SK-N-SH (cell line): ENCODE measurements at places on chromosomes 16 and 17. TPM values are rescaled to one million over a fixed set of nuclear protein-coding genes. Genes with fewer than 3 reads are reported as not detected.

GRCh38 chr17:3828852-3829232, 17.2 kb downstream of the NCBP3 start:
- H3K27ac ChIP-seq = no peak overlapping the region
- no peaks in the 10 kb centered on the region for H3K4me1 ChIP-seq
- no peaks in the 10 kb centered on the region for H3K27me3 ChIP-seq
- no peak for DNase-seq
- H3K4me3 ChIP-seq = no peak overlapping the region

- no peak overlapping the region for H3K27ac ChIP-seq
- no peaks in the 10 kb centered on the region for H3K36me3 ChIP-seq
- no peak for DNase-seq
- H3K27me3 ChIP-seq = no peaks in the 10 kb centered on the region
Measured at GRCh38 chr17:31780483-31780882, 78.6 kb downstream of the COPRS start.

- H3K4me3 ChIP-seq = no peak overlapping the region
- DNase-seq = peak; percentile 16
- H3K4me1 ChIP-seq = no peaks in the 10 kb centered on the region
- H3K27me3 ChIP-seq = no peaks in the 10 kb centered on the region
Measured at GRCh38 chr16:78045865-78046581, 23.7 kb downstream of the CLEC3A start.

Gene EPN3
- 0.05 and 0.06 TPM in 2 replicates for polyA plus RNA-seq

- H3K27me3 ChIP-seq = no peaks in the 10 kb centered on the region
- H3K4me1 ChIP-seq = no peaks in the 10 kb centered on the region
- no peak for DNase-seq
- H3K36me3 ChIP-seq = peaks cover 42% of the 10 kb centered on the region; the same call in 1 of the 2 replicates
- no peak overlapping the region for H3K4me3 ChIP-seq
Measured at GRCh38 chr16:13945744-13946485, 26.0 kb downstream of the ERCC4 start.

Gene PHLPP2
- 5.5 and 7.2 TPM in 2 replicates for polyA plus RNA-seq

Gene WFDC1
- 0.03 and 0.23 TPM in 2 replicates for polyA plus RNA-seq

DNA sequence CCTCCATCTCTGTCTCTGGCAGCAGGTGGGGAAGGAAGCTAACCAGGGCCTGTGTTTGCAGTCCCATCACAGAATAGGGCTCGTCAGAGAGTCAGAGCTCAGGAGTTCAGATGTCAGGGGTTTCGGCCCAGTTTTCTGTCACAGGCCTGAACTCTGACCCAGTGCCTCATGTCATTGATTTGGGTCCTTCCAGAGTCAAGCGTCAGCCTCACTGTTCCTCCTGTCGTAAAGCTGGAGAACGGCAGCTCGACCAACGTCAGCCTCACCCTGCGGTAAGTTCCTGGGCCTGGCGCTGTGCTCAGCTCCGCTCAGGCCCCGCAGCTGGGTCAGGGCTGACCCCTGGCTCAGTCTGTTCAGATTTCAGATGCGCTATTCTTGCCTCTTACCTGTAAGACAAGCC, 10.7 kb downstream of the CTNS start:
- H3K36me3 ChIP-seq = no peaks in the 10 kb centered on the region; the same call in 1 of the 2 replicates
- H3K27ac ChIP-seq = no peak overlapping the region
- DNase-seq = no peak
